Stimulated activated CD4-positive, alpha-beta T cell treated with anti-CD3 and anti-CD28 coated beads, TNF-alpha, amount 100 ng/mL, for 4 hours (primary cell): ENCODE measurements at places on chromosomes 6 and 20.

GRCh38 chr6:38897507-38897906 lies 151.1 kb upstream of the GLP1R start:
- DNase-seq = no peak

DNA sequence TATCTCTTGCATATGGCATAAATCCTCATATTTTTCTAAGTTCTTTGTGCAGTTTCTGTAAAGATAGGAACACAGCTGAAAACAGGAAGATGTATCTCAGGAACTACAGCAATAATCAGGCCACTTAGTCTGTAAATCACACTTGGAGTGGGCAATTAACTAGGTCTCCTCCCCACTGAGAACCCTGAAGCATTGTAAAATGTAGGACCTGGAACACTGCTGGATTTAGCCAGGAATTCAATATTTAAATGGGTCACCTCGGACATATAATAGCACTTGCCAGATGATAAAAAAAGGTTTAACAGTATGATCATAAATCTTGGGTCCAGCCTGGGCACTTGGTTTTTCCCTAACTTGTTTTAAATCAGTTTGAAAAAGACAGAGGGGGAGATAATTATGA lies 155.0 kb downstream of the GRM1 start:
- DNase-seq = no peak

DNA sequence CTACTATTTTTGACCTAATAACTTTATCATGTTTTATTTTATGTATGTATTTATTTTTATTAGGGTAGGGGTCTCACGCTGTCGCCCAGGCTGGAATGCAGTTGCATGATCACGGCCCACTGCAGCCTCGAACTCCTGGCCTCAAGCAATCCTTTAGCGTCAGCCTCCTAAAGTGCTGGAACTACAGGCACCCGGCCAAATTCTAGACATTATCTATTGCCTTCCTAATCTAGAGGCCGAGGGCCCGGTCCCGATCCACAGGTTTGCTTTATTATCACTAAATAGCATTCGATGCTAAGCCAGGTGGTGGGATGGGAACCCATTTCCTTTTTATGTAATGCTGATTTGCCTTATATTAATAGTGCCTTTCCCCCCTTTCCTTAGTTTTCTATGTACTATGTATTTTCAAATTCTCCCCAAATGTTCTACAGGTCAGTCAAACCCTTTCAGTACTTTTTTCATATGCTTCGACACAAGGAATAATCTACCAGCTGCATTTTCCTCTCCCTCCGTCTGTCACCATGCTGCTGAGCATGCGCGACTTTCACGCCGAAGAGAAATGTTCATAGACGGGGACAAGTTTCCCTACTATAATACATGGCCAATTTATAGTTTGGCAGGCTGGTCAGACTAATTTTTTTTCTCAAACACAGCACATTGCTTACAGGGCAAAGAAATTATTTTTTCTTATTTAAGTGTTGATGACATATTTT lies 6.4 kb downstream of the SERPINB6 start:
- DNase-seq = no peak

DNA sequence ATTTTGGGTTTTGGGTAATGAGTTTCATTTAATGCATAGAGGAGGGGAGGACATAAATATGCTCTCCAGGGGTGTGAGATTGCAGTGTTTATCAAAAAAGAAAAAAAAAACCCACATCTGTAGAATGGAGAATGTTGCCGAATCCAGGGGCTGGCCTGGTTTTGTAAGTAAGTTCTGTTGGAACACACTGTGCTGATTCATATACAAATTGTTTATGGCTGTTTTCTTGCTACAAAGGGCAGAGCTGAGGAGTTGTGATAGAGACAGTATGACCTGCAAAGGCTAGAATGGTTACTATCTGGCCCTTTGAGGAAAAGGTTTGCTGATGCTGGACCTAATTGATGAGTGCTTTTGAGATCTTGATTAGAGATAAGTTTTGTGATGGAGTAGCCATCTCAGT lies 30.4 kb downstream of the SCAF8 start:
- no peak for DNase-seq

DNA sequence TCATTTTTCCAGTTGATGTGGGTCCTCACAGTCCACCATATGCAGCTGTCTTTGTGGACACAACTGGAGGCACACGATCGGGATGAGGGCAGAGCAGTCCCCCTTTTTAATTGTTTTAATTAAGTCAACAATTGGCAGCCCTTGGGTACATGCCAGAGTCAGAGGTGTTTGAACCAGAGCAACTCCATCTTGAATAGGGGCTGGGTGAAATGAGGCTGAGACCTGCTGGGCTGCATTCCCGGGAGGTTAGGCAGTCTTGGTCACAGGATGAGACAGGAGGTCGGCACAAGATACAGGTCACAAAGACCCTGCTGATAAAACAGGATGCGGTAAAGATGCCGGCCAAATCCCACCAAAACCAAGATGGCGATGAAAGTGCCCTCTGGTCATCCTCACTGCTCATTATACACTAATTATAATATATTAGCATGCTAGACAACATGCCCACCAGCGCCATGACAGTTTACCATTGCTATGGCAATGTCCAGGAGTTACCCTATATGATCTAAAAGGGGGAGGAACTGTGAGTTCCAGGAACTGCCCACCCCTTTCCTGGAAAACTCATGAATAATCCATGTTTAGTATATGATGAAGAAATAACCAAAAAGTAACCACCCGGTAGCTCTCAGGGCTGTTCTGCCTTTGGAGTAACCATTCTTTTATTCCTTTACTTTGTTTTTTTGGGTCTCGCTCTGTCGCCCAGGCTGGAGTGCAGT lies 31.8 kb upstream of the BLCAP start:
- DNase-seq = no peak

GRCh38 chr6:16157492-16157891 lies 28.6 kb downstream of the MYLIP start:
- no peak for DNase-seq

- no peak for DNase-seq
These were observed 71.7 kb downstream of the RCAN2 start for GRCh38 chr6:46419576-46420002.

- no peak for DNase-seq
These were observed 144.8 kb downstream of the ZNF217 start for GRCh38 chr20:53448875-53449274.

GRCh38 chr20:1144401-1145172 lies 26.2 kb downstream of the PSMF1 start:
- DNase-seq = no peak

- no peak for DNase-seq
These were observed 121.3 kb downstream of the CLVS2 start for GRCh38 chr6:123117145-123117908.

DNA sequence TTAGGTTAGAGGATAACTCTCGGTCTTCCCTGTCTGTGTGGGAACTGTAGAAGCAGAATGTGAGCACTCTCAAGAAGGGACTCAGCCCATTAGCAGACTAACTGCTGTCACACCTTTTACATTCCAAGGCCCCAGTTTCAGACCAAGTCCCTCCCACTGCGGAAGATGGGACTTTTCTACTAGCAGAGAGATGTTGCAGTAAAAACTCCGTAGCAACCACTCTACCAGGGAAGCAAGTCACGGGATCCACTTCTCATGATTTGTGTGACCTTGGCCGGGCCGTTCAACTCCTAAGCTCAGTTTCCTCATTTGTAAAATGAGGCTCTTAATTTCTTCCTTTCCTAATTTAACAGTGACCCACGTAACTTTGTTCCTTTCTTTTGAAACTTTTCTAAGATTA lies 77.1 kb upstream of the SLC4A11 start:
- no peak for DNase-seq

DNA sequence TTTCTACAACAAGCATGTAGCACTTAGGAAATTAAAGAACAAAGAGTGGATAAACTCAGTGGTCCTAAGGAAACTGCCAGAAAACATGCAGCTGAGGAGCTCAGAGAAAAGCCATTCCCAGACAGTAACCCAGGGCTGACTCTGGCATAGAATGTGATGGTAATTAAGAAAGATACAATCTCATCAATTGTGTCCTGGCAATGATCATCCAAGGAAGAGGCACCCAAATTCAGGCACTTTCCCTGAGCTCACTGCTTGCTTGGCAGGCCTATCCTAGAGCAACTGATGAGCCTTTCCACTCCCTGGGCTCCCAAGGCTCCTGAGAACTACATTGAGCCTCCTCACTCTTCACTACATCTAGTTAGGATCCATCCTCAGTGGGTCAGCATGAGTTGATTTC lies 16.2 kb downstream of the EIF2S2 start:
- no peak for DNase-seq

- DNase-seq = no peak
These were observed 540.6 kb downstream of the QKI start for GRCh38 chr6:163955096-163955495.

DNA sequence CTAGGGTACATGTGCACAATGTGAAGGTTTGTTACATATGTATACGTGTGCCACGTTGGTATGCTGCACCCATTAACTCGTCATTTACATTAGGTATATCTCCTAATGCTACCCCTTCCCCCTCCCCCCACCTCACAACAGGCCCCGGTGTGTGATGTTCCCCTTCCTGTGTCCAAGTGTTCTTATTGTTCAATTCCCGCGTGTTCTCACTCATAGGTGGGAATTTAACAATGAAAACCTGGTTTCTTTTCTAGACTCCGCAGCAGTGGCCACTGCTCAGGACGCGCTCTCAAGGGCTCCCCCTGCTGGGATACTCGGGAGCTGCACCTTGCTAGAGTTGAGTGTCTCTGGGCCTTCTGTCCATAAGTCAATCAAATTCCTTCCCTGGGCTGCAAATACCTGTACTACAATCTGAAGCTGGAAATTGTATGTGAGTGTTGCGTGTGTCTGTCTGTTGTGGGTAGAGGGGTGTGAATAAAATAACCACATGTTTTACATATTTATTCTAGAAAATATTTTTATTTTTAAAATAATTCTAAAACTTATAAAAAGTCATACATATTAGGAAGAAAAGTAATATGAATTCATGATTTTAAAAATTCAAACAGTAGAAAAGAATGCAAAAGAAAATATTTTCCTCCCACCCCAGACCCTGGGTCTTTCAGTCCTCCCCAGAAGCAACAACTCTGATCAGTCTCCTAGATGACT lies 8.2 kb upstream of the CEP250 start:
- DNase-seq = peak; percentile 78

DNA sequence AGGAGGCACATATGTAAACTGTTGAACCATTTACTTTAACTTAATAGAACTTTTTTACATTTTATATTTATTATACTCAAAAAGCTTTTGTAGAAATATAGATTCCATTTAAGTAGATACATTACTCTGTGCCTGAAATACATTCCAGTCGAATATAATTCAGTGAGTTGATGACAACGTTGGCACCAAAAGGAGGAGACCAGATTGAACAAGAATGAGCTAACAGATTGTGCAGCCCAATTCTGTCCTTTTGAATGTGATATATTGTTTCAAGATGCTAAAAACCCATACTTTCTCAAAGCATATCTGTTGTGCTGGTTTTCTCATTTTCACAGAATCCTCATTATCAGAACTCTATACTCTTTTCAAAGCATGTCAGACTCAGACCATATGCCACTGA lies 147.4 kb upstream of the SIM1 start:
- no peak for DNase-seq

DNA sequence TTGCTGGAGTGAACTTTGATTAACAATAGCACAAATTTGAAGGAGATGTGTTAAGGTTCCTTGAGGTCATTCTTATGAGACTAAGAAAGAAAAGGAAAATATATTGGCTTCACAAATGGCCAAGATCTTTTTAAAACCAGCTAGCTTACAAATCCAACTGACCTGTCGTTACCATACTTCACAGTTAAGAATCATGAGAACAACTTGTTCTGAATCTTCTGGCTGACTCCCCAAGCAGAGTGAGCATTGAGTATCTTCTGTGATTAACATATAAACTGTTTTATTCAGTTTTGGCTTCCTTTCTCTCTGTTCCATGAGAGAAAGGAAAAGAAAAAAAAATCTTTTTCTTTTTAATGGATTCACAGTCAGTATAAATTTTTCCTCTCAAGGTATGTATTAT lies 277.1 kb downstream of the KHDC1L start:
- no peak for DNase-seq

- DNase-seq = no peak
These were observed 25.1 kb downstream of the GZF1 start for GRCh38 chr20:23387118-23387443.

DNA sequence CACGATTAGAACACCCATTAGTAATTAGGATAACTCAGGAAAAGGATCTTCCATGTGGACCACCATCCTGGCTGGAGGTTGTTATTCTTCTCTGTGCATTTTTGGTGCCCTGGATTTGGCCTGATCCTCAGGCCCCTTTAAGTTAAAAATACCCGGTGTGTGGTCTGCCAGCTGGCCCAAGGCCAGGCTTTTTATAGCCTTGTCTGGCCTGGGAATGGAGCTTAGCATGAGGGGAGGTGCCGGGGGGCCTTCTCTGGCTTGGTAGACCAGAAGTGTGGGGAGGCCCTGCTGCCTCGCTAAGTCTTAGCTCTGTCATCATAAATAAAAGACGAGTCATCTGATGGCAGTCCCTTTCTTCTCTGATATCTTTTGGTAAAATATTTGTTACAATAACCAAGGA lies 71.4 kb downstream of the ARID1B start:
- no peak for DNase-seq

DNA sequence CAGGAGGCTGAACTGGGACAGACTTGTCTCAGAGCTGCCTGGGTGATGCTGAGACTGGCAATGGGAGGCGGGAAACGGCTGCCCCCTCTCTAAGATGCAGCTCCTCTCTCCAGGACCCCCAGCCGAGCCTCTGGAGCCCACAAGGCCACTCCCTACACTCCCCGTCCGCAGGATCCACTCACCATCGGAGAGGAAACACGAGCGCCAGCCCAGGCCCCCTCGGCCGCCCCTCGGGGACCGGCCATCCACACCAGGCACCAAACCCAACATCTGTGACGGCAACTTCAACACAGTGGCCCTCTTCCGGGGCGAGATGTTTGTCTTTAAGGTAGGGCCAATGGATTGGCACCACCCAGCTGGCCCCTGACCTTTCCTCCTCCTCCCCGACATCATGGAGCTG lies 10.8 kb downstream of the MMP24OS start:
- DNase-seq = no peak

DNA sequence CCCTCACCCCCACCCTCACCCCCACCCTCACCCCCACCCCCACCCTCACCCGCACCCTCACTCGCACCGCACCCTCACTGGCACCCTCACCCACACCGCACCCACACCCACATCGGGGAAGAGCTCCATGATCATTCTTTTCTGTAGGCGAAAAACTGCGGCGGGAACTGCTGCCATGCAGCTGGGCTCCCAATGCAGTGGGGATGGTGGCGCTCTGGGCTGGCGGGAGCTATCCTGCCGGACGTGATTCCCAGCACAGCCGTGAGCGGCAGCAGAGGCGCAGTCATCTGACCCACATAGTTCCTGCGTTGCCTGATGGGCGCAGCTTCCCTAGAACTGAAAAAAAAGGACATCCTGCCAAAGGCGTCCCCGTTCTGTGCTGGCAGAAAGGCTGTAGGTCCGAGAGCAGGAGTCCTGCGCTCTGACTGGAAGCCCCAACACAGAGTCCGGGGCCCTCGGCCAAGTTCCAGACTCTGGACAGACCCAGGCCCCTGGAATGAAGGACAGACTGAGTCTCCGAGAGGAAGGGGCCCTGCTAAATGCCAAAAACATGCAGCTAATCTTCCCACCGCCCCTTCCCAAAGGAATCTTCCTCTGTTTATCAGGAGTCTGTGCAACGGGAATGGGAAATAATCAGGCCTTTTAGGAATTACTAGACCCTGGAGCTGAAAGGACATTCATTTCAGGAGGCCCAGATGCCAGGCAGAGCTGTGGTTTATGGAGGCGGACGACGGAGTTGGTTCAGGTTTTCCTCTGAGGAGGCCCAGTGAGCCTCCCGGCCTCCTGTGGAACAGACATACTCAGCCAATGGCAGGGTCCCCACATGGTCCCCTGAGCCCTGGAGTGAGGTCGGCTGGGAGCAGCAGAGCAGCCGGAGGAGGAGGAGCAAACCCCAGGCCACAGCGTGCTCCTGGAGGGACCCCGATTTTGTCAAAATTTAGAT lies 14.1 kb upstream of the TCFL5 start:
- DNase-seq = no peak
